ENCODE measurements at places on chromosomes 7 and 10.

GRCh38 chr10:110226543-110226925 lies 19.1 kb downstream of the MXI1 start:
- DNase-seq: no peak

GRCh38 chr10:105650306-105650705 lies 1009.2 kb downstream of the SORCS3 start:
- DNase-seq: no peak

GRCh38 chr7:47627580-47628283 lies 45.8 kb upstream of the TNS3 start:
- DNase-seq: no peak

GRCh38 chr10:89120931-89121763 lies 86.0 kb downstream of the CH25H start:
- no peak for DNase-seq

DNA sequence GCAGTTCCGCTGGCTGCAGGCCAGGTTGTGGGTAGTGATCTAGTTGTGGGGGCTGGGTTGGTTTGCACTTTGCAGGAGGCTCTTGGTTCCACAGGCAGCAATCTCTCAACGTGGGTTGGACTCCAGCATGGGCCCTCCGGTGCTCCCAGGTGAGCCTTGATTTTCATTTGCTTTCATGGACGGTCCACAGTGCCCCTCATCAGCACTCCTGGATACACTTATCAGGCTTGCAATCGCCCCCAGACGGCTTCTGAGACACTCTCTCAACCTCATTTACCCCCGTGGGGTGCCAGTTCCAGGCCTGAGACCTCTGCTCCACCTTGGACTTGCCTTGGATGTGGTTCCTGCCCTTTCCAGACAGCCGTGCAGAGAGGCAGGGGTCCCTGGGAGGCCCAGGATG lies 31.3 kb upstream of the ZNF273 start:
- DNase-seq: no peak

DNA sequence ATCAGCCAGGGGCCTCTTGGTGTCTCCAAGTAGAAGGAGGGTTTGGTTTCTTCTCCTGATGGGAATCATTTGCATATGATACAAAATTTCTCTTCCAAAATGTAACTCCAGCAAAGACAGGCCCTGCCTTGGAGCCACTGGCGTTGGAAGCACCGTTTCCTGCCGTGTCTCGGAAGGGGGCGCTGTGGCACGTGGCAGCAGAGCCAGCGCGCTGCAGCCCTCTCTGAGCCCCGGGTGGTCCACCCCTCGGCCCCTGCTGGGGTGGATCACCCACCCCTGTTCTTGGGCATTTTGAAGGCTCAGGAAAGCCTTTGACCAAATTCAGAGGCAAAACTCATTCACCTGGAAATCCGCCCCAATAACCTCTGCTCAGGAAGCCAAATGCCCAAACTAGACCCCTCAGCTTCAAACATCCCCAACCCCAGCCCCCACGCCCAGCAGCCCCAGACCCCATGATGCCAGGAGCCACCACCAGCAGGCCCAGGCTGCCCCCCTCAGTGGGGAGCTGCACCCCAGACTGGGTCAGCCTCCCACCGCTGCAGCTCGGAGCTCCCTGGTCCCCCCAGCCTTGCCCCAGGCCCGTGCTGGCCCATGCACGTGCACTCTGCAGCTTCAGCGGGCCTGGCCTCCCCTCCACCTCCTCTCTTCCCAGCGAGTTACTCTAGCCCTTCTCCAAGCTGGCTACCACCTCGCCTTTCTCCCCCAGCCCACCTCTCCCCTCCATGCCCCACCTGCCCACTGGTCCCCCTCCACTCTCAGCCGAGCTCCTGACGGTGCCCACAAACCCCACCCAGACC lies 29.5 kb upstream of the ELFN1 start:
- DNase-seq: no peak

GRCh38 chr7:10723832-10724231 lies 249.8 kb upstream of the PHF14 start:
- DNase-seq: no peak

DNA sequence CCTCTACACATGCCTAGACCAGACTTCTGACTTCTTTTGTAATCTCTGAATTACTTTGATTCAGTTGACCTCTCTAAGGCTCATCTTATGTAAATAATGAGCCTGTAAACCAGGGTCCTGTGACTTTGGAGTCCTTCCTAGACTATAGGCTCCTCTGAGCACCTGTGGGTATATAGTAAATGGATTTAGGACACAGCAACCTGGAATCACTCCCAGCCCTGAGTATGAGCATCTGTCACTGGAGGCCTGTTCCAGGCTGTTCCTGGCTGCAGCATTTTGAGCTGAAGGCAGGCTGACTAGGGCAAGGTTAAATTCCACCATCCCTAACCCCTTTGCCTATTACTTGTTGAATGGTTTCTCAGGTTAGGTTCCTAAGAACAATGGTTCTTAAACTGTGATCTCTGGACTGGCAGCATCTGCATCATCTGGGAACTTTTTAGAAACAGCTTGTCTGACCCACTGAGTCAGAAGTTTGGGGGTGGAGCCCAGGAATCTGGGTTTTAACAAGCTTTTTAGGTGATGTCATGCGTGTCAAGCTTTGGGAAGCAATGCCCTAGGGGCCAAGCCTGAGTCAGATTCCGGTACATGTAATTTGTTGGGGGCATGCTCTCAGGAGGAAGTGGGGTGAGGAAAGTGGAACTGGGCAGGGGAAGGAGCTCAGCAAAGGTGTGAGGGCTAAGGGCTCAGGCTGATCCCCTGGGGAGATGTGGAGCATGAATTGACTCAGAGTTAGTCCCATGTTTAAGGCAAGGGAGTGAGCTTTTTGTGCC lies 28.2 kb downstream of the MINDY4 start:
- DNase-seq: no peak

GRCh38 chr7:76009672-76010600 lies 15.5 kb upstream of the TMEM120A start:
- no peak for DNase-seq

GRCh38 chr7:849145-849544 lies 16.9 kb downstream of the SUN1 start:
- DNase-seq: no peak

Measured in NCI-H748 treated with DMSO at 0.1 percent for 48 hours (cell line).